Dermis blood vessel endothelial cell (primary cell): ENCODE measurements at places on chromosomes 1 and 21. TPM values are rescaled to one million over a fixed set of nuclear protein-coding genes. Genes with fewer than 3 reads are reported as not detected.

GRCh38 chr1:191026828-191027227 is 549.2 kb upstream of the BRINP3 start:
- DNase-seq: no peak

- no peak for DNase-seq
Measured at GRCh38 chr1:95085376-95085775, 12.6 kb upstream of the ALG14 start.

DNA sequence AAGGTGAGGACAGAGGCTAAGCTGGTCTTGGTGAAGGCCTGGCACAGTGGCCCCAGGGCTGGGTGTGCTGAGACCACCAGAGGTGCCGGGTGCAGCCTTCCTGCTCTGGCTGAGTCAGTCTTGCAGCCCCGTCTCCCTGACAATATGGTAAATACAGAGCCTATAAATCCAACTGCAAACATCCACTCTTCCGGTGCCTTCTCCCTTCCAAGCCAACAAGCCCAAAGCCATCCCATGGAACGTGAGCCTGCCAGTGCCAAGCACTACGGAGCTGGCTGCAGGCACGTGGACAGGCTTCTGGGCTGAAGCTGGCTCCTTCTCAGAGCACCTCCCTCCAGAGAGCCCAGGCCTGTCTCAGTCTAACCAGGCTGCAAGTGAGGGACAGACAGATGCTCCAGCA is 70.0 kb downstream of the TRABD2B start:
- no peak for DNase-seq

GRCh38 chr1:209363112-209363511 is 220.4 kb upstream of the CAMK1G start:
- no peak for DNase-seq

GRCh38 chr21:29860346-29860745 is 79.5 kb downstream of the GRIK1 start:
- no peak for DNase-seq

DNA sequence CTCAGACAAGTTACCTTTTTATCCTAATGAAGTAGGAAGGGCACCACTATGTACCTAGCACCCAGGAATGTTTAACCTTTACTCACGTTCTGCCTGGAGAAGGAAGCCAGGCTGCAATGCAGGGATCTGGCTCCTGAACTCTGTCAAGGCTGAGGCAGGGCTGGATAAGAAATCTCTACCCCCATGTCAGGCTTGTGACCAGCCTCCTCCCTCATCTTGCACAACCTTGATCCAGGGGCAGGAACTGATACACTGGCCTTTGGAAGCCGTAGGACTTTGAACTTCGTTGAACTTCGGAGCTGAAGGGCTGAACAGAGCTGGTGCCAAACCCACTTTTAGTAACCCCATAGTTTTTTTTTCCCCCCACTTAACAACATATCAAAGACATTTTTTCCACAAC is 8.0 kb upstream of the AKR1A1 start:
- no peak for DNase-seq

DNA sequence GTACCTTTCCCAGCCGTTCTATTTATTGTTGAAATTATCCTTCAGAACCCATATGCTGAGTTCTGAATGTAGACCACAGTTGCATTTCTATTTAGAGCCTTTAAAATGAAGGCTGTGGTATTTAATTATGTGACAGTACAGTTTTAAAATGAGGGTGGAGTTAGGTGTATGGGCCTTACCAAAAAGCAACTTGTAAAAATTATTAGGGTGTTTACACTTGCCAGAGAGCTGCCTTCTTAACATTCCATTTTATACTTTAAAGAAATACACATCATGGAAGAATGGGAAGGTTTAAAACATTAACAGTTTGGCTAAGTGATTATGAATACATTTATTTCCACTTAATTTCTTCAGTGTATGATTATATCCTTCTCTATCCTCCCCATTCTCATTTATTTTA is 75.7 kb downstream of the RASAL2 start:
- DNase-seq: no peak

- DNase-seq: no peak
Measured at GRCh38 chr1:51203874-51204245, 32.2 kb upstream of the RNF11 start.

- DNase-seq: no peak
Measured at GRCh38 chr1:53507116-53507820, 48.1 kb downstream of the DMRTB1 start.

DNA sequence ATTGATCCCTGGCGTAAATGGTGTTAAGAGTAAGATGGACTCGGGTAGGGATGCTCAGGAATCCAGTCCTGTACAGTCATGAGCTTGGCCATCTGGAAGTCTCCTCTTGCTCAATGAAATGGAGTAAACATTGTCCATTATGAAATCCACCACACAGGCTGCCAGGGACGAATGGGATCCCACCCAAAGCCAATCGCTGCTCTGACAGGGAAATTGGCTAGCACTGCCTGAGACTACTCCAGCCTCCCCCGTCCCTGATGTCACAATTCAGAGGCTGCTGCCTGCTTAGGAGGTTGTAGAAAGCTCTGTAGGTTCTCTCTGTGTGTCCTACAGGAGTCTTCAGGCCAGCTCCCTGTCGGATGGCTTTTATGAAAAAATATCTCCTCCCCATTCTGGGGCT is at the start of gene HSD11B1:
Gene HSD11B1 (plus strand): TSS at position 263 of the 400 bp plus-strand sequence. CDS start 97 bp downstream, at position 360.
- DNase-seq: no peak

- DNase-seq: no peak
Measured at GRCh38 chr1:5296557-5297179, 642.3 kb downstream of the AJAP1 start.

- no peak for DNase-seq
Measured at GRCh38 chr1:5648410-5649165, 343.6 kb downstream of the NPHP4 start.

GRCh38 chr1:160813215-160813614 is 17.2 kb downstream of the LY9 start:
- DNase-seq: no peak

DNA sequence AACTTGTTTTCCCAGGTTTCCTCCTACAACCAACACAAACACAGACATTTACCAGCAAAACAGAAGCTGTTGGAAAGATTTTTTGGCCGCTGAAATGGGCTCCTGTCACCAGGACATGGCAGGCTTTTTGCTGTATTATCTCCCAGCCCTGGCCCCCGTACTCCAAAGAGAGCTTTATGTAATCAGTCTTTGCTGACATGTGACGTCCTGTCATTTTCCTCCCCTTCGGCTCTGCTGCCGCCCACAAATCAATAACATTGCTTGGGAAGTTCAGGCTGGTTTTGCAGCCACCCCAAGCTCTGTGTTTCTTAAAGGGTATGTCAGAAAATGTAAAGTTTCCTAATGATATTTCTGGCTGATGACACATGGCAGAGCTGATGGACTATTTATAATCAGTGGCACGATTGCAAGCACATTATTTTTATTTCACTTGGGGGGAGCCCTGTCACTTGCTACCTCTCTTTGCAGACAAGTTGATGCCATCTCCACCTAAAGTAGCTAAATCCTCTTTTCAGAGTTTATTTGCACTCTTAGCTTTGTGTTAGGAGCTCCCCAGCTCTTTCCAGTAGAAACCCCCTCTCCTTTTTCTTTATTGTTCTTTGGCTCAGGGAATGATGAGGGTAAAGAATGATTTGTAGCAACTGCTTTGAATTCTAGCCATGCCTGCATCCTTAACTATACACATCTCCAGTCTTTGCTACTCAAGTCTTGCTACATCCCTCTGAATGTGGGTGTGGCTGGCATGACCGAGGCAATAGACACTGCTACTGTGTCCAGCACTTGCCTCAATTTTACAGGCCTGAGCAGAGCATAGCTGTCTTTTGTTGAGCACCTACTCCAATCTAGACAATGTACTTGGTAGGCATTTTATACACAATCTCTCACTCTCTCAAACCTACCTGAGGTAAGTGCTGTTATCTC is 67.3 kb downstream of the ELAVL4 start:
- no peak for DNase-seq

DNA sequence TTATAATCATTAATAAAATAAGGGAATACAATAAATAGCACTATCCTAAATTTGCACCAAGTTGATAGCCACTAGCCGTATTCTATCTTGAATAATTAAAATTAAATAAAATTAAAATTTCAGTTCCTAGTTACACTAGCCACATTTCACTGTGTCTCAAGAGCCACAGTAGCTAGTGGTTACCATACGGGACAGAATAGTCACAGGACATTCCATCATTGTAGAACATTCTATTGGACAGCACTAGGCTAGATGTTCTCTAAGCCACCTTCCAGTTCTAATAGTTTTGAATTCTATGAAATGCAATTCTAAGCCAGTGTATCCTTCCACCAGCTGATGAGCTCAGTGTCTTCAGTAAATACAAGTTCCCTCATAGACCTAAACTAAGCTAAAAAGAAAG is 71.1 kb upstream of the GOLT1A start:
- DNase-seq: no peak

DNA sequence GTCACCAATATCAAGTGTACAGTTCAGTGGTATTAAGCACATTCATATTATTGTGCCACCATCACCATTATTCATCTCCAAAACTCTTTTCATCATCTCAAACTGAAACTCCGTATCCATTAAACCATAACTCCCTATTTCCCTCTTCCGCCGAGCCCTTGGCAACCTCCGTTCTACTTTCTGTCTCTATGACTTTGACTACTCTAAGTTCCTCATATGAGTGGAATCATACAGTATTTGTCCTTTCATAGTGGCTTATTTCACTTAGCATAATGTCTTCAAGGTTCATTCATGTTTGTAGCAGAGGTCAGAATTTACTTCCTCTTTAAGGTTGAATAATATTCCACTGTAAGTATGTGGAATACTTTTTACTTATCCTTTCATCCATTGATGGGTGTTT is 21.7 kb downstream of the SELP start:
- no peak for DNase-seq

DNA sequence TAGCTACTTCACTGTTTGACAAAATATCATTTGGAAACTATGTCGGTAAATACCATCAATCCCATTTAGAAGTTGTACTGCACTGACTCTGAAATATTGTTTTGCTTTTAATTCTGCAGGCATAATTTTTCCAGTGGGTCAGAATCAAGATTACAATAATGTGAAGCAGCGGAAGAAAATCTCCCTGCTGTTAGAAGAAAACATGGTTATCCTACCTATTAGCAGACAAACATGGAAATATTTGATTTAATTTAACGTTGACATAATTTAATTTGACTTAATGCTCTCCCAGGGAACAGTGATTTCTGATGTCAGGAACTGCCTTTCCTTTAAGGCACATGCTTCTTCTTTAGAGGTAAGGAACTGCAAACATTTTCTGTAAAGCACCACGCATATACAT is 634.0 kb downstream of the LTN1 start:
- DNase-seq: no peak

DNA sequence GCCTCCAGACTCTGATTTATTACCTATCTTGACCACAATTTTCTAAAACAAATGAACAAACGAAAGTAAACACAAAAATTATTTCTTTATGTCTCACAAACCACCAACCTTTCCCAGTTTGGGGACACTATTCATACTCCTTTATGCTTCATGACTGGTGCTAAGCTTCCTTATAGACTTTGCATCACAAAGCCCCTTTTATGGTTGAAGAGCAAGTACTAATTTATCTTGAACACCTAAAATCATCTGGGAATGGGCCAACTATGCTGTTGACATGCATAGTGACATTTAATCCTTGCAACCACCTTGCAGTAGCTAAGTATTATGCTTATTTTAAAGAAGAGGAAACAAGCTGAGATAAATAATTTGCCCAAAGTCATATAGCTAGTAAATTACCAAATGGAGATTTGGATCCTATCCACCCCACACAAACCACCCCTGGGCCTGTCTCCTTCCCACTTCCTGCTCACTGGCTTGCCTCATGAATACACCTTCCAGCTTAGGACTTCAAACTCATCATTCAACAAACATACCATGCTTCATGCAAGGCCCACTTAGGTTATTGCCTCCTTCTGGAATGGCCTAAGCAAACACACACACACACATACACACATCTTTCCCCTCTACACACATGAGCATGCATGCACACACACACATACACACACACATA is 192.2 kb downstream of the PLPP3 start:
- no peak for DNase-seq

TFF2 gene
- not detected in 2 replicates for total RNA-seq

WLS gene
- 43.4 and 50.8 TPM in 2 replicates for total RNA-seq

SYCP1 gene
- total RNA-seq: not detected in 2 replicates

GJA9 gene
- total RNA-seq: not detected in 2 replicates

LMX1A gene
- total RNA-seq: not detected in 2 replicates

NKAIN1 gene
- total RNA-seq: 0.70 TPM in 1 of 2 replicates, not detected in the other

ADAMTS5 gene
- 0.33 and 0.34 TPM in 2 replicates for total RNA-seq

CRYBG2 gene
- total RNA-seq: 0.70 TPM in 1 of 2 replicates, not detected in the other

SEMA4A gene
- 0.68 and 0.74 TPM in 2 replicates for total RNA-seq
